NCI-H1092 (cell line): ENCODE measurements at places on chromosomes 5 and 9.

DNA sequence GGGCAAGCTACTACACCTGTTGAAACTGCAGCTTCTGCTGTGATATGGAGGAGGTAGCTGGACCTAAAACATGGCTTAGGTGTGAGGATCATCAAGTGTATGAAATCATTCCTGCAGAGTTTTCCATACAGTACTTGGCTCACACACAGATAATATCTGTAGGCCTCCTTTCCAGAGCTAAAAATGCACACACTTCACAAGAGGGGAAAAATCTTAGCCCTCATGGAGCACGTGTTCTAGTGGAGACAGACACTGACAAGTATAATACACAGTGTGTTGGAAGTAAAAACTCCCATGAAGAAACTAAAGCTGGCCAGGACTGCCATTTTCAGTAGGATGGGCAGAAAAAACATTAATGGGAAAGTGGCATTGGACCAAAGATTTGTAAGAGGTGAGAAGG is 216.7 kb downstream of the CTNND2 start:
- no peak for DNase-seq

GRCh38 chr9:36858805-36859375 is 175.2 kb downstream of the PAX5 start:
- no peak for DNase-seq

GRCh38 chr5:129110742-129111141 is 16.2 kb downstream of the ISOC1 start:
- no peak for DNase-seq

GRCh38 chr5:149387982-149388381 is 8.9 kb upstream of the IL17B start:
- DNase-seq = no peak

DNA sequence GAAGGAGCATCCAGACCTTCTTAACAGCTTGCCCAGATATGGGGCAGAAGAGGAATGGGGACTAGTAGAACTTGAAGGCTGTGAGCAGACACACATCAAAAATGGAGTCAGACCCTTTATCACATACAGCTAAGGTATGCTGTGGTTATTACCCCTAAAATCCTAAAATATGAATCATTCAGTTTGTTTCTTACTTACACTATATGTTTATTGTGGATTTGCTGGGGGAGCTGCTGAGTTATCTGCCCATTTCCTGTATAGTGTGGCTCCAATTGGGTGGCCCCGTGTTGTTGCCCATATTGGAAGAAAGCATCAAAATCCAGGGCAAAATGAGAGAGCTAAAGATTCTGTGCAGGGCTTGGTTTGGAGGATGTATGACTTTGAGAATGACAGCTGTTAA is 56.9 kb downstream of the AP3S1 start:
- DNase-seq = no peak

DNA sequence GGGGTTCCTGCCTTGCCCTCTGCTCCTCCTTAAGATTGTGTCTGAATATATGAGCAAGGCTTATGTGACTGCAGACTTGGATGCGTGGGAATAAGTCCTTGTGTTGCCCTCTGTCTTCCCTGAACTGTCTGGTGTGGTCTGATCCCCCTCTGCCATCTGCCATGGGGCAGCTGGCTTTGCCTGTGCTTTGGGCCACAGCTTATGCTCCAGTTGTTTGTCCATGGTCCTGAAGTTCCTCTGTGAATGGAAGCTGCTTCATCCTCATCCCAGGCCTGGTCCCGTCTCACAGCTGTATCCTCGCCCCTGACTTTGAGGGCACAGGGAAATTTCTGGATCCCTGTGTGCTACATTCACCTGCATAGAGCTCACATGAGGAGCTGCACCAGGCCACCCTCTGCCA is 14.7 kb downstream of the IL31RA start:
- no peak for DNase-seq

- no peak for DNase-seq
Measured at GRCh38 chr5:1266791-1267190, 28.1 kb downstream of the TERT start.

GRCh38 chr5:179435731-179436315 is 90.6 kb upstream of the ADAMTS2 start:
- no peak for DNase-seq

DNA sequence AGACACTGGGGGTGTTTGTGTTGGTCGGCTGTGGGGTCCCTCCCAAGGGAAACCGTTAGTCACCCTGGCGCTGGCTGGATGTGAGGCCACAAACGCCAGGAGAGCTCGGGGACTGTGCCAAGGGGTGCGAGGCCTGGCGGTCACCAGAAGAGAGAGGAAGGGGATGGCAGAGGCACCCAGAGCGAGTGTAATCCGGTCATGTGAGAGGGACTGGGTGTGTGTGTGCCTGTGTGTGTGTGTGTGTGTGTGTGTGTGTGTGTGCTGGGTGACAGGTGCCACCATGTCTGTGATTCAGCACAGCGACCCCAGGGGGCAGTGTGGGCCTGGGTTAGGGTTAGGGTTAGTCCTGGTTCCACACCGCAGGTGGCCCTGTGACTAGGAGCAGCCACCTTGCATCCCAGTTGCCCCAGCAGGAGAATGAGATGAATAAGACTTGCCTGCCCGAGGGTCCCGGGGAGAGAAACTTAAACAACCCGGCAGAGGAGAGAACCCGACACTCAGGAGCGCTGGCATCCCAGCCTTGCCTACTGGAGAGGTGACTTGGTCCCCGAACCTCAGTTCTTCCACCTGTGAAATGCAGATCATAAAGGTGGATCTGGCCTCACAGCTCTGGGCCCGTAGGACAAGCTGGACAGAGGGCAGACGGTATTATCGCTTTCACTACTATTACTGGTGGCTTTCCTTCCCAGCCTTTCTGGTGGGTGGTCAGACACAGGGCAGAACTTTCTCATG is 1.4 kb upstream of the ADAMTSL2 start:
- peak; percentile 70 for DNase-seq

DNA sequence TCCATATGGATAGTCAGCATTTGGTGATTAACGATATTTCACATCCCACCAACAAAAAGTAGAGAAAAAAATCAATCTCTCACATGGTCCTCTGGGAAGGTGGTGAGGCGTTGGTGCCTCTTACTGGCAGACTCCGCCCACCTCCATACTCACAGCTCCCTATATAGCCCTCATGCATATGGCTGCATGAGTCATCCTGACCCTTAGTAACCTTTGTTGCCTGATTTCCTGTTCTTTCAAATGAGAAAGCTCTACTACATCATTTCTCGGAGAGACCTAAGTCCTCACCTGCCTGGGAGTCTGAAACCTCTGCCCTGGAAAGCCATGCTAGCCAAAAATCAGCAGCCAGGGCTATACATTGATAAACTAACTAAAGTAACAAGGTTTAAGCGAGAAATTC is 33.3 kb upstream of the ABCA1 start:
- no peak for DNase-seq

DNA sequence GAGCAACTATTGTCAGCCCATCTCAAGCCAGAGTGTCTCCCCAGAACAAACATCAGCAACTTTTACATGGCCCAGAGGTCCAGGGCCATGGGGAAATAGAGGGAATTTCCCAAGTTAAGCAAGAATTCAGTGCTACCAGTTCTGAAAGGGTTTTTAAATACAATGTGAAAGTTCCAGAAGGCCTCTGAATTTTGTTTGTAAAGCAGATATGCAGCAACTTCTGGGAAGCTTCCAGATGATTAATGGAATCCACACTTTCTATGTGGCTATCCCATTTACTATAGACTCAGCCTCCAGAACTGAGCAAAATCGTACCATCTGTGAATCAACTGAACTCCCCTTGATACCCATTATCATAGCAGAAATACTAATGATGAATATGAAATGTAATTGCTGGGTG is 93.8 kb downstream of the FEM1C start:
- no peak for DNase-seq

DNA sequence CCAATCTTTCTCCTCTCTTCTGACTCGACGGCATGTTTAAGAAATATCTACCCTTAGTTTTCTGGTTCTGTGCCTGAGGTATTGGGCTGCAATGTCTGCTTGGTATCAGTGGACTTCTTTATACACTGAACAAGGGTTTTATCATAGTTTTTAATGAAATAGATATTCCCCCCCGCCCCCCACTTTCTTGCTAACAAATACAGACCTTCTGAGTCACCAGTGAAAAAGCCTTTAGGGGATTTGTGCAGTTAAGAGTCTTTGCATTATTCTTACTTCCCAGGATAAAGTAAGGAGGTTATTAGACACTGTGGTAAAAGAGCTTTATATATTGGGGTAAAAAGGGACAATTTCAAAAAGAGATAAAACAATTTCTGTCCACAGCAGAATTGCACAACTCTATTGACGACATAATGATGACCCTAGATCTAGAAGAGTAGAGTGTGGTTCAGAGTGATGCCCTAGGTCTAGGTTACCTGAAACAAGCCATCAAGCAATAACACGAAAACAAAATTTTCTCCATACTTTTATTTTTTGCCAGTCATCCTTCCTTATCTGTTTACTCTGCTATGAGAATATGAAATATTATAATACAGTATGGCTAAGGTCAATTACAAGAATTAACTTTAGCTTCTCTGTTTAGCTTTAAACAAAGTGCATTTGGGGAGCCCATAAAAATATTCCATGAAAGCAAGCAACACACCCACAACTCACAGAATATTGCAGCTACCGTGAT is 110.7 kb downstream of the PLK2 start:
- no peak for DNase-seq

DNA sequence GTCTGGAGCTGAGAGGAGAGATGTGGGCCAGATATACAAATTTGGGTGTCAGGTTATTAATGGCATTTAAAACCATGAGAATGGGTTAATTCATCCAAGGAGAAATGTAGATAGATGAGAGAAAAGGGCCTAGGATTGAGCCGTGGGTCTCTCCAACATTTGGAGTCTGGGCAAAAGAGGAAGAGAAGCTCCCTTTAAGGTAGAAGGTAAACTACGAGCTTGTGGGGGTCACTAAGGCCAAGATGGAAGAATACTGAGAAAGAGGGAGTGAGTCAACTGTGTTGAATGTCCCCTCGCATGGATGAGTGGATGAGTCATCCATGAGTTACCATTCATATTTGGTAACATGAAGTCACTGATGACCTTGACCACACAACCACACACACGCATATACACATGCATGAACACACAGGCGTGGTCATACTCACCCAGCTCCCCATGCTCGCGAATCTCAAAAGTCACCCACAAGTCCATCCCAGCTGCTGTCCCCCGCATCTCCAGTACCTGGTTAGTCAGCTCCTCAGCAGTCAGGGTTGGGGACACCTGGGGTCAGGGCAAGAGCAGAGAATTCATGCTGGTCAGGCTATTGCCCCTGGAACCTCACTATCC is 6.8 kb upstream of the FCHSD1 start:
- DNase-seq = no peak

DNA sequence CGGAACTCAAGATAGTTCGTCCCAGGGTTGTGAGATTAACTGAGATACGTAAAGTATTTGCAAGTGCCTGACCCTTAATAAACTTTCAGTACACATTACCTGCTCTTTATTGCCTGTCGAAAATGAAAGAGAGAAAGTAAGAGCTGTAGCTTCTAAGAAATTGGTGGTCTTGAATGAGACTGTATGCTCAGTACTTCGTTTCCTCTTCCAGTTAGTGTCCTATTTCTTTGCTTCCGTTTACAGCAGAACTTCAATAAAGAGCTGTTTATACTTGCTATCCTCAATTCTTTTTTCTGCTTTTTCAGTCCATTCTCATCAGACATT is 534 bp downstream of the SRFBP1 start:
- no peak for DNase-seq

- no peak for DNase-seq
Measured at GRCh38 chr9:1198085-1198484, 147.9 kb downstream of the DMRT2 start.

DNA sequence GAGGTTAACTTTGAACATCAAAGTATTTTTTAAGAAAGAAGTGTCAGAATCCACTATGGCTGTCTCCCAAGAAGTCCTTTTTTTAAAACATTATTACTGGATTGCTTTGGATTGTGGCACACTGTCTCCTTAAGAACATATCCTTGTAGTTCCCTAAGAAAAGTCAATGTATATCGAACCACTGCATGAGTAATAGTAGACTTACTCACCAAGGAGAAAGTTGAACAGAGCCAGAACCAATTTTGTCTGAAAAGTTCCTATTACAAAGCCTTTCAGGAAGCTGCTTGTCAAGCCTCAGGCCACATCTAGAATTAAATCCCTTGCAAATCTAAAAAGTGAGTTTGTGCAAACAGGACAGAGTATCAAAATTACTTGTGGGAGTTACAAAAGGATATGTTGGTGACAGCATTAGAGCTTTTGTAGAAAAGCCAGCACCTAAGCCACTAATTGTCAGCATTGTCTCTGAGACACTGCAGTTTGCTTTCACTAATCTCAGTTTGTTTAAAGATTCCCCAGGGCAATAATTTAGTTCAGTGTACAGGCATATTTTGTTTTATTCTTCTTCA is 195.4 kb downstream of the MPDZ start:
- DNase-seq = no peak

GRCh38 chr5:176394881-176395675 is 6.5 kb downstream of the HIGD2A start:
- no peak for DNase-seq

GRCh38 chr9:122180633-122181032 is 20.9 kb downstream of the MORN5 start:
- DNase-seq = no peak

- peak; percentile 32 for DNase-seq
Measured at GRCh38 chr5:180816608-180817534, 14.3 kb upstream of the MGAT1 start.

- DNase-seq = no peak
Measured at GRCh38 chr5:74422030-74422429, 218.5 kb downstream of the ENC1 start.

GRCh38 chr9:85108229-85108628 is 438.7 kb downstream of the NTRK2 start:
- no peak for DNase-seq

GRCh38 chr9:112218908-112219307 is 43.8 kb upstream of the SUSD1 start:
- DNase-seq = no peak

DNA sequence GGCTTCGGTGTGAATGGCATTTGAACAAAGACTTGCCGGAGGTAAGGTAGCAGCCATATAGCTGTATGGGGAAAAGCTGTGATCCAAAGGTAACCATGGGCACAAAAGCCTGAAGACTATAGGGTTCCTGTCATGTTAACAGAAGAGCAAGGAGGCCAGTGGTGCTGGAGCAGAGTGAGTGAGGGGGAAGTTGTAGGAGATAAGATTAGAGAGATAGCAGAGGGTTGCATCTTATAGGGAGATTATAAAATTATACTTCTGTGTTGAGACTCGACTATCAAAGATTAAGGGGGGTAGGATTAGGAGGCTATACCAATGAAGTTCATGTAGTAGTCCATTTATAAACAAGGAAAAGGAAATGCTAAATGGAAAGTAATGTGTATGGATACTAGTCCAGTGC is 3.3 kb downstream of the NCBP1 start:
- no peak for DNase-seq
